Nephron progenitor cell (in vitro differentiated cells): ENCODE measurements at places on chromosomes 7 and 10.
A peak's percentile ranks its signal among the peaks of the same experiment; 100 is the strongest.

- no peak for DNase-seq
Measured at GRCh38 chr10:1631282-1631681, 106.0 kb downstream of the ADARB2 start.

GRCh38 chr10:95544783-95545500, 16.2 kb downstream of the SORBS1 start:
- DNase-seq = no peak

DNA sequence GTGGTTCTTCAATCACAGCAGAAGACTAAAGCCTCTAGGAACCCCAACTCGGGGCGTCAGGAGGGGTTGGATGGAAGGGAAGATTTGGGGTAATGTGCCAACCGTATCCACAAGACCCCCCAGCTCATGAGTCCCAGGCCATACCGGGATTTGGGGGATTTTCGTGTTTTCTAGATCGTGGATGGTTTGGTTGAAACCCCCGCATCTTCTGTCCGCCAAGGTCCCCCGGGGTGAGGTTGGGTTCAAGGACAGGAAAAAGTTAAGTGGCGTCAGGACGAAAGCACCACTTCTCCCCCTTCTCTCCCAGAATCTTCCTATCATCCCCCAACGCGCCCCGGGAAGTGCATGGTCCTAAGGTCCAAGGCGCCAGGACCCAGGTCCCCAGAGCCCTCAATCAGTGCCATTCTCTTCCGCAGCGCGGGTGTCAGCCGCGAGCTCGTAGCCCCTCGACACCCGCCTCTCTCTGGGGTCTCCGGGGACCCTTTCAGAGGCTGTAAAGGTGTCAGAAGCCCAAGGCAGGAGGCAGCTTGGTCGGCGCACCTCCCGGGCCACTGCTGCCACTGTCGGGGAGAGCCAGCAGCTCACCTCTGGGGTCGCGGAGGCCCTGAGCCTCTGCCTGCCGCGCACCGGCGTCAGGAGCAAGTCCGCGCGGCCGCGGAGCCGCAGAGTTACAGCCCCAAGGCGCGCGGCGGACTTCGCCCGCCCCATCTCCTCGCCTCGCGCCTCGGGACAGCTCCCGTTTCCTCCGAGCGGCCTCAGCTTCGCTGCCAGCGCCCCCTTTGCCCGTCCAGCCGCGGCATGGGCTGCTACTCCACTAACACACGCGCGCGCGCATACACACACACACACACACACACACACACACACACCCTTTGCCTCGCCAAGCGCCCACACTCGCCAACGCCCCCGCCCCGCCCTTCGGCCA, 1.5 kb downstream of the MKX start:
- DNase-seq = peak; percentile 71

- DNase-seq = no peak
Measured at GRCh38 chr7:148492157-148492860, 98.3 kb upstream of the C7orf33 start.

DNA sequence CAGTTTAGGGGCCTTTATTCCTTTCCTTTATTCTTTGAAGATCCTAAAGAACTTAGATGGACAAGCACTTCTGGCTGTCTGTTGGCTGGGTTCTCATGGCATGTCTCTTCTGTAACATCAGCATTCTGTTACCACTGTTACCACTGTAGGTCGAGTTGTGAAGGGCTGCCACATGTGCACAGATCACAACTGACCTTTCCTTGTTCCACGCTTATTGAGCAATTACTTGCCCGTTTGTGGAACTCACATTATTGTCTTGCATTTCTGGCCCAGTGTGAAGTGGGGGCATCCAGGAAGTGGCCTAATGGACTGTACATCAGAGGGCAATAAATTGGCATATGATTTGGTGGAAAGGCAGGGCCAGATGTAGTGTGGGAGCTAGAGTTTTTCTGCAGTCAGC, 23.7 kb downstream of the GBF1 start:
- DNase-seq = no peak

- DNase-seq = no peak
Measured at GRCh38 chr7:9026121-9026520, 592.7 kb downstream of the NXPH1 start.

DNA sequence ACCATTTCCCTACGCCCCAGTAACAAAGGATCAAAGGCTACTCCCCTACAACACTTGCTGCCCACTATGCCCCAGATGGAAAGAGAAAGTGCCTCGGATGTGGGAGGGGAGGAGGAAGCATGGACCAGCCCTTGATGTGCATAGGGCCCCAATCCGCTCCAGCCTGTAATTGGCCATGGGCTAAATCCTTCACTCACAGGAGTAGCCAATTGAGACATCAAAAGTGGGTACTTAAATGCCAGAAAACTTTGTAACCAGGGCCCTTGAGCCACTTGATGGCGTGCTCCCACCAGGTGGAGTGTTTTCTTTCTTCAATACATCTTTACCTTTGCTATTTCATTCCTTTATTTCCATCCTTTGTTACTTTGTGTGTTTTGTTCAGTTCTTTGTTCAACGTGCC, 500.5 kb upstream of the LRRN3 start:
- no peak for DNase-seq

DNA sequence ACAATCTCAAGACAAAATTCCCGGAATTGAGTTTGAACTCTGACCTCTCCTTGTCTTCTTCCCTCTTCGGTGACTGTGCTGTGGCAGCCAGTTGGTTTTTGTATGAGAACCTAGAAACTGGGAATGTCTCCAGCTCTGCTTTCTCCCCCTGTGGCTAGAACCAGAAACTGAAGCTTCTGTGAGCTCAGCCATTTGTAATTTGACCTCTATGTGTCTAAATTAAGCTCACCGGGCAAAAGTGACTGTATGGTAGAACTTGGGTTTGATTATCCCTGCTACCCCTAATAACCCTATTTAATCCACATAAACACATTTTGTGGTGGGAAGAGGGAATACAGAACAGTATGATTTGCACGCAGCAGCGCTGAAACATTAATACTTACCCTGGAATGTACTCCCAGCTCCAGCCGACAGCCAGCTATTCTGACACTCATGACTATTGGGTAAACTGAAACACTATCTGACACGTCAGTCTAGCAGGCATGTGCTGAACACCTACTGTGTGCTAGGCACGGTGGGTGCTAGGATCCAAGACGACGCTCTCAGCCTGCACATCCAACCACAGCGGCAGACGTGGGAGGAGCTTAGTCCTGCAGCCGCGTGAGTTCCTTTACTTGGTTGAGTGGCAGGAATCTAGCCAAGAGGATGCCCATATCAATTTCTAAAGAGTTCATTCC, 324.8 kb downstream of the SFMBT2 start:
- peak; percentile 12 for DNase-seq

DNA sequence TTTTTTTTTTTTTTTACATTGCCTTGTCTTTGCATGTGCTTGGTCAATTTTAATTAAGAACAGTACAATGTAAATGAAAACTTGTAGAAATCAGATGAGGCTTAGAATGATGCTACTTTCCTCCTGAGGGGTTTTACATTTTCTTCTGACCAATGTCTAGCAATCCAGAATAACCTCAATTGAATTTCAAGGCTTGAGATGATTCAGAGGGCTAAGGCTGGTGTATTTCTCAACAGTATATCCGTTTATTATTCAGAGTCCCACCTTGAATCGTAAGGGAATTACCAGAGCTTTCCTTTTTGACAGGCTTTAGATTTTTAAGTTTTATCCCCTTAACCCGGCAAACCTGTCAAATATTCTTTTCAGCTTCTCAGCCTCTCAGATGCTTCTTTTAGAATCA, 231.2 kb upstream of the STK17A start:
- DNase-seq = no peak

GRCh38 chr10:131155876-131156230, 155.7 kb downstream of the TCERG1L start:
- no peak for DNase-seq

GRCh38 chr10:71193516-71193915, 18.9 kb upstream of the UNC5B start:
- no peak for DNase-seq
